NCI-H2081 (cell line): ENCODE measurements at places on chromosomes 7 and 10.

GRCh38 chr10:98511876-98512275, 65.1 kb upstream of the HPS1 start:
- DNase-seq = no peak

GRCh38 chr7:144729226-144729625, 106.6 kb downstream of the TPK1 start:
- DNase-seq = no peak

GRCh38 chr7:88106434-88106833, 113.4 kb downstream of the SRI start:
- no peak for DNase-seq

GRCh38 chr10:114767986-114768821, 53.4 kb upstream of the FHIP2A start:
- DNase-seq = no peak

GRCh38 chr7:85565276-85565675, 378.4 kb upstream of the SEMA3D start:
- DNase-seq = no peak

DNA sequence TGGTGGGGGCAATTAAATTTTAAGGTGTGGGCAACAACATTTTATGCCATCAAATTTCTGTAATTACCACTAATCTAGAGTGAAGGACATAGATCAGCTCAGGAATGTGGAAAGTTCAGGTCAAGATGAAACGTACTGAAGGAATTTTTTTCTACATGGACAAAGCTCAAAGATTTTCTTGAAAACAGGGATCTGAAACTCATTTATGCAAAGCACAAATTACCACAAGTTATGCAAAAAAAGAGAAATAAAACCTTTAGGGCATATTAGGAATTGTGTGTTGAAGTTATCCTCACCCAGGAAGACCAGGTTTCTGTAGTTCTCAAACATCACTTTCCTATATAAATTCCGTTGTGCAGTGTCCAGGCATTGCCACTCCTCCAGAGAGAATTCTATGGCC, 18.9 kb downstream of the ZNF680 start:
- no peak for DNase-seq

DNA sequence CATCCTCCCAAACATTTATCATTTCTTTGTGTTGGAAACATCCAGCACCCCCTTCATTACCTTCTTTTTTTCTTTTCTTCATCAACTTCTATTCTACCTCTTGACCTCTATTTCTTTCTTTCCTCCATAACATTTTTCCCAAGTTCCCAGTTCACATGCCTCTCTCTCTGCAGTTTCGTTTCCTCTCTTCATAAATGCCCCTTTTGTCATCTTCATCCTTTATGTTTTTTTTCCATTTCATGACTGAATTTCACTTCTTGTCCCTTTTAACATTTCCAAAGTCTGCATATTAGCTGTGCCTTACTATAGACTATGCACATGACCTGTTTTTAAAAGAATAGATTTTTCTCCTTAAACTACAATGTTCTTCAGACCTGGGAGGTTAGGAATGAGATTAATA, 23.7 kb downstream of the CPN1 start:
- DNase-seq = no peak

DNA sequence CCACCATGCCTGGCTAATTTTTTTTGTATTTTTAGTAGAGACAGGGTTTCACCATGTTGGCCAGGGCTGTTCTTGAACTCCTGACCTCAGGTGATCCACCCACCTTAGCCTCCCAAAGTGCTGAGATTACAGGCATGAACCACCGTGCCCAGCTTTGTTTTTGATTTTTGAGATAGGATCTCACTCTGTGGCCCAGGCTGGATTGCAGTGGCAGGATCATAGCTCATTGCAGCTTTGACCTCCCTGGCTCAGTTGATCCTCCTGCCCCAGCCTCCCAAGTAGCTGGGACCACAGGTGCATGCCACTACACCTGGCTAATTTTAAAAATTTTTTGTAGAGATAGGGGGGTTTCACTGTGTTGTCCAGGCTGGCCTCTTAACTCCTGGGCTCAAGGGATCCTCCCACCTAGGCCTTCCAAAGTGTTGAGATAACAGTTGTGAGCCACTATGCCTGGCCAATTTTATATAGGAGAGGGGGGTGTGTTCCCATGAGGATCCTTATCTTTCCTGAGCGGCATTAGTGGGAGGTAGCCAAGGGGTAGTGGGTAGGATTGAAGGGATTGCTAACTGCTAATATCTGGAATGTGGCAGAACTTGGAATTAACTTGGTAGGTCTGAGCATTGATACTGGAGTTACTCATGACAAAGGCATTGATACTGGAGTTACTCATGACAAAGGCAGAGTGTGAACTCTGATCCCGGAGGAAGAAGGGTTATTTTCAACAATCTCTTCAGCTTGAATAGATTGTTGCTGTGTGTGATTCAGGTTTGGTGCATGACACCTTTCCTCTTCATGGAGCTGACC, 1.0 kb upstream of the NOLC1 start:
- no peak for DNase-seq

GRCh38 chr7:101121991-101122932, 4.6 kb upstream of the SERPINE1 start:
- no peak for DNase-seq

- no peak for DNase-seq
Observed at GRCh38 chr10:77349226-77349625, 288.4 kb downstream of the KCNMA1 start.

GRCh38 chr10:24463611-24464426, 254.9 kb downstream of the KIAA1217 start:
- no peak for DNase-seq

DNA sequence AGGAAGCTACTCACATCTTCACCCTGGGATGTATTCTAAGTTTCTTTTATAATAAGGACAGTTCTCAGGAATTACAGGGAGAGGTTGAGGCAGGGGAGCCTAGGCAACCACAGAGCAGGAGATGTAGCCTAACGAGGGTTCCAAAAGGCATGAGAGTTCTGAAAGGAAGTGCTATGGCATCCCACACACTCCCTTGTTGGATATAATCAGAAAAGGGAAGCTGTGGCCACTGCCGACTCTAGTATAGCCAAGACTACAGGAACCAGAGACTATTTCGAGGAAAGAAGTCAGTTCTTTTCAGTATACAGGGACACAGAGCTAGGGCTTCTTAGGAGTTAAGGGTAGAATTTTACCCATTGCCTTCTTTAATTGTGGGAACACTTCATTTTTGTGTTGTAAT, 11.0 kb downstream of the PRR15 start:
- no peak for DNase-seq

GRCh38 chr7:41774966-41775365, 72.1 kb upstream of the INHBA start:
- no peak for DNase-seq
